Activated CD4-positive, alpha-beta memory T cell treated with anti-CD3 and anti-CD28 coated beads, Interleukin-2, amount 10 ng/mL, durations not matched to agents 7 days and 5 days (primary cell): ENCODE measurements at places on chromosomes 6 and 20. TPM values are rescaled to one million over a fixed set of nuclear protein-coding genes. Genes with fewer than 3 reads are reported as not detected.

Gene PPP2R5D
- total RNA-seq: 59.3 TPM

DNA sequence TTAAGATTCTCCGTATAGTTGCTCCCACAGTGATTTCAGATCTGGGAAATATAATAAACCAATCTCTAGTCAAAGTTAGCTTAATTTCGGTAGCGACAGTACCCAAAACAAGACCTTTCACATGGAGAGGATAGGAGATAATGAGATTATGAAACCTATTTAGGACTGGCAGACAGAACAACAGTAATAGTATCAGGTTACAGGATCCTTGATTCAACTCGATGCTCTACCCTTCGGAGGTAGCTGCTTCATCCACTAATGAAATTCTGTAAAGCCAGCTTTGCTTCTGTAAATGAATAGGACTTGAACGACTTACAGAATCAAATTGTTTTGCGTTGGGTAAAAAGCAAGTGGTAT is 534 bp upstream of the AKIRIN2 start:
- peak overlapping the region; percentile 98 for H3K4me3 ChIP-seq
- no peak for DNase-seq
- peak overlapping the region; percentile 96 for H3K27ac ChIP-seq

DNA sequence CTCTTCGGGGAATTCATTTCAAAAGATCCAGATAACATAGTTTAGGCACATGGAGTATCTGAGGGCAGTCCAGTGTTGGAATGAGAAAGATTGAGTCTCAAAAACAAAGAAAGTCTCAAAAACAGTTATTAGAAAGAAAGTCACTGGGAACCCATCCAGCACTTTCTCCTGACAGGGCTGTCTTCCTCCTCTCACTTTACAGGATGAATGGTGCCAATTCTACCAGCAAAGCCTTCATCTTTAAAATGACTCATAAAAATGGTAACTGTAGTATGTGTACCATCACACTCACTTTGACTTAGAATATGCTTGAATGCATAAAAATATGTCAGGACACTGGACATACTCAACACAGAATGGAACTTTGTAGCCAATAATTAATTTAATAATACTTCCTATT is 71.3 kb downstream of the SLC22A3 start:
- no peaks in the 10 kb centered on the region for H3K36me3 ChIP-seq
- H3K4me1 ChIP-seq: no peaks in the 10 kb centered on the region
- H3K4me3 ChIP-seq: no peak overlapping the region
- DNase-seq: no peak

Gene KIAA1755
- total RNA-seq: not detected

Gene CRISP2
- not detected for total RNA-seq

Gene CTSZ
- 45.0 TPM for total RNA-seq

DNA sequence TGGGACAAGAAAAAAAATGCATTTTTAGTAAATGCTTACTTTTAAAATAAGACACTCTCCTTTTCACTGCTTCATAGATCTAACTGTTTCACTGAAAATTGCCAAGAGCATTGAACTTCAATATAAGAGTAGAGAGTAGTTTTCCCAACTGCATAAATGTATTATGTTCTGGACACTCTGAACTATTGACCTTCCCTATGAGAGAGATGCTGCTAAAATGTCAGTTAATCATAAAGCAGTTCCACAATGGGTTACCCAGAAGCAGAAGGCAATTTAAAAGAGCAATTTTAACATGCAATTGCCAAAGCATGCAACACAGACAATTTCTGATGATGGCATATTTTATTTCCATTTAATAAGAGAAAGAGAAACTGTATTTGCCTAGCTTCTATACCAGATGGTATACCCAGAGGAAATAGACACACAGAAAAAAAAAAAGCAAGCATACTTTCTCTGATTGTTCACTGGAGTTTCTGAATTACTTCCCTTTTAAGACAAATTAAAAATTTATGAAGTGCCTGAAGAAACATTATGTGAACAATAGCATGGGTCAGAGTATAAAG is 279.1 kb upstream of the THEMIS start:
- no peak overlapping the region for H3K4me3 ChIP-seq
- no peaks in the 10 kb centered on the region for H3K36me3 ChIP-seq
- no peaks in the 10 kb centered on the region for H3K4me1 ChIP-seq
- no peaks in the 10 kb centered on the region for H3K27me3 ChIP-seq
- H3K27ac ChIP-seq: no peak overlapping the region

Gene SAMD5
- not detected for total RNA-seq

Gene MOCS1
- not detected for total RNA-seq

GRCh38 chr6:12733876-12734275 is 17.3 kb downstream of the PHACTR1 start:
- H3K4me3 ChIP-seq: no peak overlapping the region
- no peaks in the 10 kb centered on the region for H3K4me1 ChIP-seq
- H3K27me3 ChIP-seq: no peaks in the 10 kb centered on the region
- H3K27ac ChIP-seq: no peak overlapping the region

DNA sequence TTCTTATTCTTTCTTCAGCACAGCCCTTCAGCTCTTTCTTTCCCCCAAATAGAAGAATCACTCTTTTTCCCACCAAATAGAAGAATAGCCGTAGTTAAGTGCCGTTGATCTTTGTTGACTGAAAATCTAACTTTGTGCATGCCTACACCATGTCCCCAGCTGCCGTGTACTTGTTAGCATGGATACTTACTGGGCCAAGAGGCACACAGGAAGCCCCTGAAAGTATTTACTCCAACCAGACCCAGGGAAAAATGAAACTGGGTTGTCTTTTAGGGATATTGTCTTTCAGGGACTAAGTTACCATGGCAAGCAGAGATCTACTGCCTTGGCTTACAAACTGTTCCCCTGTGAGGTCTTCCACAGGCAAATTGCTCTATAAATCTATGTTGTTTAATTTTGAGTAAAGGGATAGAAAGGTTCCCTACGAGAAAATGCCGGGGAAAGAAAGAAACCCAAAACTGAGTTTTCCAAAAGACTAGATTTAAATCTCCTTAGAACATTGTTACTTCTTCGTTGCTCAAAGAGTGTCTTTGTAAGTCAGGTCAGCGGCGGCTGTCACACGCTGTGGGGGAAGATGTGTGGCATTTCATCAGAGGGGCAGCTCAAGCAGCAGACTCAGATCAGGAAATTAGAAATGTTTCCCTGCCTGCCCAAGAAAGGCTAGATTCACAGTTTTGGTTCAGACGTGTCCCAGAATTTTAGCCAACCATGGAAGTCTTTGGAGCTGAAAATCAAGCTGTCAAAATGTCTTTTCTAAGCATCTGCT is 188.2 kb upstream of the PRND start:
- H3K4me1 ChIP-seq: no peaks in the 10 kb centered on the region
- H3K27me3 ChIP-seq: peaks cover 41% of the 10 kb centered on the region
- H3K36me3 ChIP-seq: no peaks in the 10 kb centered on the region
- H3K4me3 ChIP-seq: no peak overlapping the region
- H3K27ac ChIP-seq: no peak overlapping the region

DNA sequence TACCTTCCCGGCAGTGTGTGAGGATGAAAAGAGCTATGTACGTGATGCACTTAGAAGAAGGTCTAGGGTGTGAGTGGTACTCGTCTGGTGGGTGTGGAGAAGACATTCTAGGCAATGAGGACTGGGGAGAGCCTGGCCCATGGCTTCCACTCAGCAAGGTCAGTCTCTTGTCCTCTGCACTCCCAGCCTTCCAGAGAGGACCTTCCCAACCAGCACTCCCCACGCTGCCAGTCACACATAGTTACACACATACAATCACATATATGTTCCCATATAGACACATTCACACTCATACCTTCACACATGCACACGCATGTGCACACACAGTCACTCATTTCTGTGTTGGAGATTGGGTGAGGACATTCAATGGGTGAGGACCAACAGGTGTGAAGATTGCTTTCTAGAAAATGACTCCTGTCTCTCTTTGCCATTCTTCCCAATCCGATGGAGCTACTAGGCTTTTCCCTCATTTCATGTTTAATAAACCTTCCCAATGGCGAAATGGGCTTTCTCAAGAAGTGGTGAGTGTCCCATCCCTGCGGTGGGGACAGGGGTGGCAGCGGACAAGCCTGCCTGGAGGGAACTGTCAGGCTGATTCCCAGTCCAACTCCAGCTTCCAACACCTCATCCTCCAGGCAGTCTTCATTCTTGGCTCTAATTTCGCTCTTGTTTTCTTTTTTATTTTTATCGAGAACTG is 30.4 kb downstream of the SRSF3 start:
- peaks cover 37% of the 10 kb centered on the region for H3K4me1 ChIP-seq
- H3K27ac ChIP-seq: no peak overlapping the region
- no peaks in the 10 kb centered on the region for H3K27me3 ChIP-seq

Gene FAM83B
- not detected for total RNA-seq

- H3K27ac ChIP-seq: no peak overlapping the region
- no peaks in the 10 kb centered on the region for H3K4me1 ChIP-seq
- no peaks in the 10 kb centered on the region for H3K27me3 ChIP-seq
- H3K4me3 ChIP-seq: no peak overlapping the region
- H3K36me3 ChIP-seq: no peaks in the 10 kb centered on the region
Measured at GRCh38 chr6:146336191-146336590, 207.4 kb upstream of the RAB32 start.

- H3K4me3 ChIP-seq: no peak overlapping the region
- peaks cover 15% of the 10 kb centered on the region for H3K4me1 ChIP-seq
- DNase-seq: no peak
Measured at GRCh38 chr20:63503524-63503923, 4.6 kb upstream of the EEF1A2 start.

- no peak overlapping the region for H3K27ac ChIP-seq
- H3K27me3 ChIP-seq: peaks cover 10% of the 10 kb centered on the region
- H3K4me3 ChIP-seq: no peak overlapping the region
- peaks cover 4% of the 10 kb centered on the region for H3K4me1 ChIP-seq
- no peak for DNase-seq
Measured at GRCh38 chr20:38466983-38467382, 5.7 kb upstream of the RALGAPB start.

Gene CENPW
- 54.6 TPM for total RNA-seq
